ENCODE measurements at places on chromosomes 4 and X. TPM values are rescaled to one million over a fixed set of nuclear protein-coding genes. Genes with fewer than 3 reads are reported as not detected.

Gene GBA3
- 0.24 TPM for total RNA-seq

Gene ZNF630
- 0.78 TPM for total RNA-seq

Gene EMCN
- 11.5 TPM for total RNA-seq

DNA sequence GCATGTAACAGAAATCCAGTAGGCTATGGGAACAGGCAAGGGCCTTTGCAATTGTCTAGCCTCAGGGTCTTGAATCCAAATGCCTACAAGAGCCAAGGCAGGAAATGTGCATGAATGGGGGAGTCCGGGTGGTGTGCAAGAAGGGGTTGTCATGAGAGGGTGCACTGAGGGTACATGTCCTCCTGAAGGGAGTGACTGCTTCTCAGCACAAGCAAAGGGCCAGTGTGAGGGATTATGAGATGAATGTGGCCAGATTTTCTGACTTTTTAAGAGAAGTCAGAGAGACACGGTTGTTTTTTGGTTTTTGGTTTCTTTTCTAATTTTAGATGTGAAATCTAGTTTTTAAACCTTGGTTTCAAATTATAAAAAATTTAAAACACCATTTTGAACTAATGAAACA lies 76.5 kb upstream of the LSM6 start:
- no peaks in the 10 kb centered on the region for H3K36me3 ChIP-seq
- no peaks in the 10 kb centered on the region for H3K4me1 ChIP-seq
- no peak for DNase-seq
- H3K27ac ChIP-seq: no peak overlapping the region
- H3K27me3 ChIP-seq: no peaks in the 10 kb centered on the region

DNA sequence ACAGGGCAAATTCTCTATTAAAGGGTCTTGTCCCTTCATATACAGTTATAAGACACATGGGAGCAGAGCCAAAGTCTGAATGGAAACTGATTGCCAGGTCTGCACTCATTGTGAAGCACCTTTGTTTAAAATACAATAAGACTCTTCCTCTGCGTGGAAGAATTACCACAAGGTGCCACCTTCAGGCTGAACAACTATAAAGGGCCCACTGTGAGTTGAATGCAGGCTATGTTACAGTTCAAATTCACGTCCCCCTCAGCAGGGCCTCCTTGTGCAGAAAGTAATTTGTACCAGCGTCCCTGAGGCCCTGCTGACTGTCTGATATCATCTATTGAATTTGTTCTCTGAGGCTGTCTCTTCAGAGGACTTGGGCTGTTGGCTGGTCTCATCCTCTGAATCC lies 225.8 kb upstream of the TEX13C start:
- H3K4me3 ChIP-seq: no peak overlapping the region
- DNase-seq: no peak
- H3K27me3 ChIP-seq: no peaks in the 10 kb centered on the region
- H3K4me1 ChIP-seq: no peaks in the 10 kb centered on the region
- H3K36me3 ChIP-seq: no peaks in the 10 kb centered on the region

DNA sequence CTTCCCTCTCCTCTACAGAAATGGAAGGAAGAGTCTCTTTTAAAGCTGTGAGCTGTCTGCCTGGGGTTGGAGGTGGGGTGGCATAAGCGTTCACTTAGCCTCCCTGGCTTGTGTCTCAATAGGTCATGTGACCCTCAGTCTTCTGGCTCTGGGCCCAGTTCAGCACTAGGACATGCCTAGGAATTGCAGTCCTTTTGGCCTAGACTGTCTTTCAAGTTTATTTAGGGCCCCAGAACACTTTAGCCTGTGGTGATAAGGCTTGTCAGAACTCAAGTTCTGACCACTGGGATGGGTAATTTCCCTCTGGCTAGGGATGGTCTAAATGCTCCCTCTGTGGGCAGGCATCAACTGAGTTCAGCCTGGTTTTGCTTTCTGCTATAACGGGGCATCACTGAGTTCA lies 34.3 kb upstream of the ARMCX4 start:
- H3K4me1 ChIP-seq: no peaks in the 10 kb centered on the region
- H3K4me3 ChIP-seq: no peak overlapping the region
- DNase-seq: no peak
- H3K27me3 ChIP-seq: no peaks in the 10 kb centered on the region
- no peaks in the 10 kb centered on the region for H3K36me3 ChIP-seq
- no peak overlapping the region for H3K27ac ChIP-seq

- no peaks in the 10 kb centered on the region for H3K4me1 ChIP-seq
- H3K36me3 ChIP-seq: no peaks in the 10 kb centered on the region
- DNase-seq: no peak
- no peaks in the 10 kb centered on the region for H3K27me3 ChIP-seq
These were observed 18.5 kb downstream of the ETNPPL start for GRCh38 chr4:108744307-108744706.

DNA sequence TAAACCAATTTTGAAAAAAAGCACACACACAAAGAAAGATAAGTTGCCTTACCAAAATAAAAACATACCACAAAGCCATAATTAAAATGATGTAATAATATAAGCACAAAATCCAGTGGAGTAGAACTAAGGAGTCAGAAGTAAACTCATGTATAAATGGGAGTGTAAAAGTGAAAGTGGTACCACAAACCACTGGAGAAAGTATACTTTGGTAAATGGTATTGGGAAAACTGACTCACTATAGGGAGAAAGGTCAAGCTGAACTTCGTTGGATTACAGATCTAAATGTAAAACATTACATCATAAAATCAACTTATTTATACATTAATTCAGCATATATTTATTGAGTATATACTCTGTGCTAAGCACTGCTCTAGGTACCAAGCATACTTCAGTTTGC lies 46.3 kb upstream of the HHIP start:
- no peaks in the 10 kb centered on the region for H3K27me3 ChIP-seq
- no peak overlapping the region for H3K27ac ChIP-seq
- H3K4me3 ChIP-seq: no peak overlapping the region
- no peaks in the 10 kb centered on the region for H3K4me1 ChIP-seq

DNA sequence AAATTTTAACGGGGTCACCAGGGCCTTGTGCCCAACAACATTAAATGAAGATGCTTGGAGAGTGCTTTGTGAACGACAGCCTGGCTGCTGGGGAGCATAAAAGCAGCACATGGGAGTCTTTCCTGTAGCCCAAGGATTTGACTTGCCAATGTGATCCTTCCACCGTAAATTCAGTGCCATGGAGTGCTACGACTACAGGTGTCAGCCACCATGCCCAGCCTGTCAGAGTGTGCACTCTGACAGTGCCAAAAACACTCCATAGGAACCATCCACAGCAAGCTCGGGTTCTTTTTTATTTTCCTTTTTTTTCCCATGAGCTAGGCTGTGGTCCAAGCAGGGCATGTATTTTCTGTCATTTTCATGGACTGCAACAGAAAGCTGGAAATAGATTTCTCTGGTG lies 156.9 kb downstream of the NLGN4X start:
- H3K4me1 ChIP-seq: no peaks in the 10 kb centered on the region
- no peak overlapping the region for H3K27ac ChIP-seq
- no peak overlapping the region for H3K4me3 ChIP-seq
- no peaks in the 10 kb centered on the region for H3K27me3 ChIP-seq
- no peaks in the 10 kb centered on the region for H3K36me3 ChIP-seq

Gene UGT8
- not detected for total RNA-seq

Gene INTS6L
- 0.19 TPM for total RNA-seq

GRCh38 chrX:108584617-108585211 lies 145.1 kb downstream of the COL4A5 start:
- no peak overlapping the region for H3K27ac ChIP-seq
- DNase-seq: no peak
- no peaks in the 10 kb centered on the region for H3K4me1 ChIP-seq
- H3K27me3 ChIP-seq: no peaks in the 10 kb centered on the region
- H3K4me3 ChIP-seq: no peak overlapping the region

Gene TLR10
- total RNA-seq: not detected

Gene SLC7A11
- total RNA-seq: 0.11 TPM

Gene GYG2
- total RNA-seq: not detected

DNA sequence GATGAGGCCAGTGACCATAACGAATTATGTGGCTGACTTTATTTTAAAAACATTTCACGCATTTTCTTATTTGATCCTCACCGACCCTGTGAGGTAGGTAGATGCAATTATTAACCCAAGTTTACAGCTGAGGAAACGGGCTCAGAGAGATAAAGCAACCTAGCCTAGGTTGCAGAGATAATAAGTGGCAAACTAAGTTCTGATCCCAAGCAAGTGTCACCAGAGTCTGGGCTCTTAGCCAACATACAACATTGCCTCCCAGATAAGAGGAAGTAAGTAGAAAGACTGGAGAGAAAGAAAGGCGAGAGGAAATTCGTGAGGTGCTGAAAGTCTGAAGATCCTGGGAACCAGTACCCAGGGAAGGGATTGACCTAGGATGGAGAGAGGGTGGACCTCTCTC lies 77.4 kb upstream of the GPR50 start:
- H3K27ac ChIP-seq: no peak overlapping the region
- H3K4me3 ChIP-seq: no peak overlapping the region
- no peaks in the 10 kb centered on the region for H3K36me3 ChIP-seq
- H3K4me1 ChIP-seq: no peaks in the 10 kb centered on the region
- no peaks in the 10 kb centered on the region for H3K27me3 ChIP-seq

DNA sequence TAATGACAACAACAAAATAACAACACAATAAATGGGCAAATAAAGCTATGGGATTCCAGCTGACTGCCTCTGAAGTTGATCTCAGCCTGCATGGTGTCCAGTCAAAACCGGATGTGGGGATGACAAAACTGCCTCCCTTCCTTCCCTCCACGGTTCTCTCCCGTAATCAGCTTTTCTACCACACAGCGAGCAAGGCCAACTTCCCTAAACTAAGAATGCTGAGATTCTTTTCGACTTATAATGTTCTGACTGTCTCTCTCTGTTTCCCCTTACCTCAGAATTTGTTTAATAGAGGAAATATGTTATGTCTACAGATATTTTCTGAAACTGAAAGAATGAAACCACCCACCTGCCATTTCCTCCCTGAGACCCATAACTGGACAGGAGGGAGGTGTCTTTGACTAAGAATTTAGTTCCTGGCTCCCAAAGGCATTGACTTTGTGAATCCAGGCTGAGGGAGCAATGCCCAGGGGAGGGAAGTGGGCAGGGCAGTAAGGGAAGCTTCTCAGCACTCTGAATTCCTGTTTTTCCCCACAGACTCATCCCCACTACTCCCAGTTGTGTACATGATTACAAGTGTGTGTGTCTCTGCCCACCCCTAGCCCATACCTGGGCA lies 1.0 kb upstream of the TLR1 start:
- no peaks in the 10 kb centered on the region for H3K27me3 ChIP-seq
- DNase-seq: no peak
- H3K27ac ChIP-seq: peak overlapping the region; percentile 62
